ENCODE measurements at places on chromosomes 3 and 15. TPM values are rescaled to one million over a fixed set of nuclear protein-coding genes. Genes with fewer than 3 reads are reported as not detected.

Gene DPP8
- polyA plus RNA-seq: 25.5 TPM

Gene IL16
- polyA plus RNA-seq: 4.9 TPM

Gene SPINK8
- polyA plus RNA-seq: not detected

Gene C3orf85
- polyA plus RNA-seq: 19.0 TPM

Gene DGKG
- polyA plus RNA-seq: 0.44 TPM

Gene LRRC15
- polyA plus RNA-seq: not detected

Gene PDZRN3
- 43.8 TPM for polyA plus RNA-seq

Gene PAQR9
- 0.44 TPM for polyA plus RNA-seq

Gene CRABP1
- polyA plus RNA-seq: 53.8 TPM

Gene RTP4
- 0.99 TPM for polyA plus RNA-seq

Gene ALG1L2
- 0.95 TPM for polyA plus RNA-seq

Gene STAB1
- 30.5 TPM for polyA plus RNA-seq

Gene XCR1
- 0.12 TPM for polyA plus RNA-seq

Gene KNG1
- 168 TPM for polyA plus RNA-seq

Gene SLCO2A1
- 15.9 TPM for polyA plus RNA-seq

Gene CHRNB4
- 3.1 TPM for polyA plus RNA-seq

Gene PARP6
- polyA plus RNA-seq: 91.9 TPM

Gene CPB1
- polyA plus RNA-seq: 0.85 TPM

Gene RBP2
- 0.24 TPM for polyA plus RNA-seq

Gene IQCH
- 6.9 TPM for polyA plus RNA-seq

Gene MASP1
- polyA plus RNA-seq: 6.6 TPM

Gene TMCO5A
- polyA plus RNA-seq: not detected

Gene A4GNT
- 0.96 TPM for polyA plus RNA-seq

Gene ABI3BP
- 17.4 TPM for polyA plus RNA-seq

Gene CATSPER2
- polyA plus RNA-seq: 3.6 TPM
